LoVo (cell line): ENCODE measurements at places on chromosomes 5 and 9.

- no peak for DNase-seq
These were observed 31.0 kb downstream of the ABLIM3 start for GRCh38 chr5:149172261-149172660.

DNA sequence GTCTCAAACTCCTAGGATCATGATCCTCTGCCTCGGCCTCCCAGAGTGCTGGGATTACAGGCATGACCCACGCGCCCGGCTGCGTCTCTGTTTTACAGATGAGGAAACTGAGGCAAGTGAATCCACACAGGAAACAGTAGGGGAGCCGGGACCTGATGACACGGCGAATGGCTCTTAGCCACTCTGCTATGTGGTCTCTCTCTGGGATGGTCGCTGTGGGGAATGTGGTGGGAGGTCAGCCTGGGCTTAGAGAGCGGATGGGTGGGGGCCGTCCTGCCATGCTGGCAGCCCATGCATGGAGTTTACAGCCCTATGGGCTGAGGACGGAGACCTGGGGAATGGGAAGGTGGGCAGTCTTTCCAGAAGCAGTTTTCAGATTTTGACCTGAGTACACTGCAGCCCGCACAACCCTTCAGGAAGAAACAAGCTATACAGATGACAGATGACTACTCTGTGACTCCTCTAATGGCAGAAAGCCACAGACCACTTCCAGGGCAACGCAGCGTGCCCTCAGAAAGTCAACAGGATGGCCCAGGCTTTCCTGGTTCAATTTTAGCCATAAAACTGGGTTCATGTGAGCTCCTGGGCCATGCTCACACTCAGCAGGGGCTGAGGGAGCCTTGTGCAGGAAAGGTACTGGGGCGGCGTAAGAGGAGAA is 136.1 kb upstream of the RAPGEF1 start:
- DNase-seq, result no peak

GRCh38 chr5:10601246-10602030 is 37.6 kb downstream of the ANKRD33B start:
- DNase-seq, result peak; percentile 89

DNA sequence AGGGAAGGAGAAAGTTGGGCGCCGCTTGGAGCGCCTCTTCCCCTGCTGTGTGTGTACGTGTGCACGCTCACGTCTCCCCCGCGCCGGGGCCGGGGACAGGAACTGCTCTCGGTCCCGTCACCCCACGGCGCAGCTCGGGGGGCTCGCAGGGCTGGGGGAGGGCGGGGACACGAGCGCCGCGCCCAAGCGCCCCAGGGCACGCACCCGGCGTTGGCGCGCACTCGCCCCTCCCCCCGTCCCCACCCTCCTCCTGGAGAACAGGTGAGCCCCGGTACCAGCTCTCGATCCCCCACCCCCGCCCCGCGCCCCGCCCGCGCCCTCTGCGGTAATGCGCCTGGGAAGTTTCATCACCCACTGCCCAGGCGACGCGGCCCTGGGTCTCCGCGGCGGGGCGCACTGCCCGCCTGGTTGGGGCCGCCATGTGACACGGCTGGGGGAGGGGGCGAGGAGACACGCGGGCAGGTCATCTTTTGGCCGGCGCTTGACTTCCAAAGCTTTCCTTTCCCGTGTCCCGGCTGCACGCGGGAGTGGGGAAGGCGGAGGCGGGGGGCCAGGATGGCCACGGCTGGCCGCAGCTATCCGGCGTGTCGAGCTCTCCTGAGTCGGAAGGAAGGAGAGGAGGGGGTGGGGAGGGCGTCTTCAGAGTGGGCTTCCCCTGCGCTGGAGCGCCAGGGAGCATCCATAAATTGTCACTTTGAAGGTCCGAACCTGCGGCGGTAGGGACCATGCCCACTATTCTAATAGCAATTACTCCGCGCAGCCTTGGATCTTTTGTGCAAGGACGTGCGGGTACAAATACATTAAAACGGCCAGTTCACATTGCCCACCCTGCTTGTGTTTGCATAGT is 1.5 kb upstream of the STC2 start:
- no peak for DNase-seq

GRCh38 chr9:76591256-76591950 is 132.4 kb downstream of the GCNT1 start:
- no peak for DNase-seq

DNA sequence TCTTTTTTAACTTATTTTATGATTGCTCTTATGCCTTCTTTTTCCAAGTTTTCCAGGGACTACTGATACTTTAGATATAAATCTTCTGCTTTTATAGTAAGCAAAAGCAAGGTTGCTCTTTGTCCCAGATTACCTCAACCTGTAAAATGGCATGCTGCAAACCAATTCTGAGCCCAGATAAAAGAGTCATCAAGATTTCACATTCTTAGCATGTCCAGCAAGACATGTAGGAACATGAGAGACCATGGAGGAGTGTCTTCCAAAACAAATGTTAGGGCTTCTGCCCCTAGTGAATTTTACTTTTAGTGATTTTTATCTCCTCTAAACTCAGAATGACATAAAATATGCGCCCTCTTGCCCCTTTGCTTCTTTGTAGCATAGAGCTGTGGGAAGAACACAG is 7.0 kb upstream of the CDC20B start:
- DNase-seq, result no peak

GRCh38 chr9:91346644-91347043 is 15.1 kb downstream of the AUH start:
- no peak for DNase-seq

DNA sequence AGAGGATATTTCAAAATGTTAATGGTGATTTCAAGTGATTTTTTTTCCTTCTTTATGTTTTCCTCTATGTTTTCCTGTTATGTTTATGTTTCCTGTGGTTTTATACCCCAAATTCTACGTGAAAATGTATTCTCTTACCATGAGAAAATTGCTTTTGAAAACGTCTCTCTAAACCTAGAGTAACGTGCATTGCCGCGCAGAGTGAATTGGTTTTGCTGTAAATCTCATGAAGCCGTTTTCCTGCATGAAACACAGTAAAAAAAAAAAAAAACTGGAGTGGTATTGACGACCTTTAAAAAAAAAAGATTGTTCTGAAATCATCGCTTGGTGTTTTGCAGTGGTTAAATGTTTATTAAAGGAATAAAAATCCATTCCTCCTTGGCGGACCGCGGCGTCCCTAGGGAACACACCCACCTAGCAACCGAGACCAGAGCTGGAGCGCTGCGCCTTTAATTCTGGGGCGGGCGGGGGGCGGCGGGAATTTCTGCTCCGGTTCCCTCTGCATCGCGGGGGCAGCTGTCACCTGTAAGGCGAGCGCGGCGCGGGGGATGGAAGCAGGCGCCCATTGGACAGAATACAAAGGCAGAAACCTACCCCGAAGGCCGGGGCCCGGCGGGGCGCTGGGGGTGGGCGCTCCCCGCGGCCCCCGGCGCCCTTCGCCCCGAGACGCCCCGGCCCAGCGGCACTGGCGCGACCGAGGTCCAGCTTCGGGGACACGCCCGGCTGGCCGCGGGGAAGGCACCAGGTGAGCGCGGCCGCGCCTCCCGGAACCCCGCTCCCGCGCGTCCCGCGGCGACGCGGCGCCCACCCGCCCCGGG is at the start of gene SOWAHA:
SOWAHA (plus strand) TSS at position 522 of the 818 bp plus-strand sequence. CDS start 320 bp downstream, outside the sequence.
- peak; percentile 31 for DNase-seq

GRCh38 chr5:65026816-65027548 is 258.3 kb downstream of the CWC27 start:
- DNase-seq, result no peak

DNA sequence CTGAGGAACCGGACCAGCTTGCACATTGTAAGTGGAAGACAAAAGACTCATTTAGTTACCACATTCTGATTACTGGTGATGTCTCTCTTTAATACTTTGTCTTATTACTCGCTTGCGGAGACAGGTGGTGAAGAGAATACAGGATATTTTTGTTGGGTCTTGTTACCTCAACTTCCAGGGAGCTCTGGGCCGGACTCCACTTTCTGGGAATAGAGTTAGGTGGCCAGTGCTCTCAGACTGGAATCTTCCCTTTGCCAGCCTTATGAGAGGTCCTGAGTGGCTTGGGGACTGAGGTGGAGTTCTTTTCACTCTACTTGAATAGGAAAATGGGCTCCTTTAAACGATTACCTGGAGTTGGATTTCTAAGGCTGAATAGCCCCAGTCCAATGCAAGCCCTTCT is 33.3 kb upstream of the SPRY4 start:
- DNase-seq, result no peak

GRCh38 chr5:118692811-118693342 is 295.5 kb downstream of the DTWD2 start:
- no peak for DNase-seq

DNA sequence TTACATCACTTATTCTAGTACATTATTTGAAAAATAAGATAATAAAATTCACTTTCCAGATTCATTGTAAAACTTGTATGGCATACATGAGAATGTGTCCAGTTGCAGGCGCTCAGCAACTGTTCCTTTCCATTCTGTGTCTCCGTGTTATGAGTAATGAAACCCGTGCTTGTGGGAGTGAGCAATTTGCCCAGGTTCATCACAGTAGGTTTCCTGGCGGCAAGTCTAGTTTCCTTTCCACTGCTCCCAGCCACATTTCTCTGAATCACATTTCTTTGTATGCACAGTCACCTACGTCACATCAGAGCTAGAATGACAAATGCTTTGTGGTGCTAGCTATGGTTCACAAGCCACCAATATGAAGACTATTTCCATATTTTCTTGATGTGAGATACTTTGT is 39.9 kb downstream of the MOCS2 start:
- DNase-seq, result no peak

DNA sequence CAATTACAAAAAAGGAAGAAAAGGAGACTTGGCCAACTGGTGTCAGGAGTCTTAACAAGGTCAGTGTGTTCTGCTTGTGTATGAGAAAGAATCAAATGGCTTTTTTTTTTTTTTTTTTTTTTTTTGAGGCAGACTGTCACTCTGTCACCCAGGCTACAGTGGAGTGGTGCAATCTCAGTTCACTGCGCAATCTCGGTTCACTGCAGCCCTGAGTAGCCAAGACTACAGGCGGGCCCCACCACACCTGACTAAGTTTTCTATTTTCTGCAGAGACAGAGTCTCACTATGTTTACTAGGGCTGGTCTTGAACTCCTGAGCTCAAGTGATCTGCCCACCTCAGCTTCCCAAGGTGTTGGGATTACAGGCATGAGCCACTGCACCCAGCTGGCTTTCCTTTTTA is 3.1 kb upstream of the IL7R start:
- no peak for DNase-seq

DNA sequence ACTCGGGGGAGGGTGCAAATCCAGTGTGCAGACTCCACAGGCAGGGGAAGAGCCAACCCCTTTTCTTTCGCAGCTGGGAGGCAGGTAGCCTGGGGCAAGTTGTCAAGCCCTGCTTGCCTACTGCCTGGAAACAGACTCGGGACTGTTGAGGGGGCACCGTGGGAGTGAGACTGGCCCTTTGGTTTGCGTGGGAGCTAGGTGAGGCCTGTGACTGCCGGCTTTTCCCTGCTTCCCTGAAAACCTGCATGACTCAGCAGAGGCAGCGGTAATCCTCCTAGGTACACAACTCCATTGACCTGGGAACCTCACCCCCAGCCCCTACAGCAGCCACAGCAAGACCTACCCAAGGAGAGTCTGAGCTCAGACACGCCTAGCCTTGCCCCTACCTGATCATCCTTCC is 509.5 kb downstream of the DTWD2 start:
- DNase-seq, result no peak

- no peak for DNase-seq
These were observed 5.6 kb upstream of the AMBP start for GRCh38 chr9:114083666-114084065.

DNA sequence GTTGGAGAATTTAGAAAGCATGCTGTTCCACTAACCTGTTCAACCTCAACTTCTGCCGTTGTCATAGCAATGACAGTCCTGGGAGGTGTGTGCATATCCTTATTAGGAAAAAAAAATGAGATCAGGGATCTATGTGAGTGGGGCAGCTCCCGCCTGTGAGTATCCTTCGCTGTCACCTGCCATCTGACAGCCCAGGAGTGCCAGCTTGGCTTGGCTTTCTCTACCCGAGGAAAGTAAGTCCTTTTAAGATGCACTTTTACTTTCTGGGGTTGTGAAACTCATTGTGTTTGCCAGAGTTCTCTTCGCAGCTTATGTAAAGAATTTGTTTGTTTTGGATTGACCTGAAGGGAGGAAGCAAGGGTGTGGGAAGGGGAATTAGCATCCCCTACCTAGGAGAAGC is 21.8 kb downstream of the PCDHAC2 start:
- no peak for DNase-seq

DNA sequence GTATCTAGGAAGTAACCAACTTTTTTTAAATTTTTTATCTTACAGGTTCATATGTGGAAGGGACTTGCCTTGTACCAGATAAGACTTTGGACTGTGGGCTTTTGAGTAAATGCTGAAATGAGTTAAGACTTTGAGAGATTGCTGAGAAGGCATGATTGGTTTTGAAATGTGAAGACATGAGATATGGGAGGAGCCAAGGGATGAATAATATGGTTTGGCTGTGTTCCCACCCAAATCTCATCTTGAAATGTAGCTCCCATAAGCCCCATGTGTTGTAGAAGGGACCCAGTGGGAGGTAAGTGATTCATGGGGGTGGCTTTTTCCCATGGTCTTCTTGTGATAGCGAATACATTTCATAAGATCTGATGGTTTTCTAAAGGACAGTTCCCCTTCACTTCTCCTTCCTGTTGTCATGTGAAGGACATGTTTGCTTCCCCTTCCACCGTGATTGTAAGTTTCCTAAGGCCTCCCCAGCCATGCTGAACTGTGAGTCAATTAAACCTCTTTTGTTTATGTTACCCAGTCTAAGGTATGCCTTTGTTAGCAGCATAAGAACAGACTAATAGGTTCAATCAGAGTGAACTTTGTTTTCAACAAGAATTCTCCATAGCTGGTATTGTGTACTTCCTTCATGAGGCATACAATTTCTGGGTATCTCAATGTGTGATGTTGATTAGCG is 535.6 kb upstream of the MEF2C start:
- no peak for DNase-seq

GRCh38 chr9:107273634-107274033 is 9.4 kb upstream of the RAD23B start:
- DNase-seq, result no peak

DNA sequence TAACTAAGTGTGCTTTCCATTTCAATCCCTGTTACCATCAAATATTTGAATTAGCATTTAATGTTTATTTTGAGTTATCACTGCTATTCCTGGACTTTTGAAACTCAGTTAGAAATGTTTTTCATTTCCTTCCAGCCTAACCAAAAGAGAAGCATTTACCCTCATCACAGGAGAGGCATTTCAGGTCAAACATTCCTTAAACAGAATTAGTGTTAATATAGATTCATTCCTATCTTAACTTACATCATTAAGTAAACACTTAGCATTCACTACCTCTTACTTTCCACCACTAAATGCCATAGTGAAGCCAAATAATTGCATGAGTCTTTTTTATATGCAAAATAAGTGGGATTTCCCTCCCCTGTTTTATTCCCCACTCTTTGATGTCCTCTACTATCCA is 136.6 kb upstream of the OR13F1 start:
- no peak for DNase-seq

DNA sequence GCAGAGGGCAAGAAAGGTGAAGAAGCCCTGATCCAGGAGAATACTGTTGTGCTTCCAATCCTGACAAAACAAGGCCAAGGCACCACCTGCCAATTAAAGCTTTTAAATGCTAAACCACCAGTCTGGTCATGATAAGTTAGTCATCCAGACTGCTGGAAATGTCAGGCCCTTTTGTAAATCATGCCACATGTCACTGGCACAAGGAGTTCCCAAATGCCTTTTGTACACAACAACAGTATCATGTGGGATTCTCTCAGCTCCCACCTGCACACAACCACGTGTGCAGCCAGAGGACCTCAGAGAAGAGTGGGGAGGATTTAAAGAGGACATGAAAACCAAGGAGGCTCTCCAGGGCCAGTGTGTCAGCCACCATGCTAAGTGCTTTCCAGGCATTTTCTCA is 99.3 kb downstream of the CDK5RAP2 start:
- no peak for DNase-seq

GRCh38 chr5:152104211-152104610 is 179.6 kb upstream of the GLRA1 start:
- DNase-seq, result no peak

GRCh38 chr5:105978011-105978410 is 1692.7 kb downstream of the EFNA5 start:
- DNase-seq, result no peak
